CD14-positive monocyte (primary cell): ENCODE measurements at places on chromosomes 4 and X.
A peak's percentile ranks its signal among the peaks of the same experiment; 100 is the strongest.

DNA sequence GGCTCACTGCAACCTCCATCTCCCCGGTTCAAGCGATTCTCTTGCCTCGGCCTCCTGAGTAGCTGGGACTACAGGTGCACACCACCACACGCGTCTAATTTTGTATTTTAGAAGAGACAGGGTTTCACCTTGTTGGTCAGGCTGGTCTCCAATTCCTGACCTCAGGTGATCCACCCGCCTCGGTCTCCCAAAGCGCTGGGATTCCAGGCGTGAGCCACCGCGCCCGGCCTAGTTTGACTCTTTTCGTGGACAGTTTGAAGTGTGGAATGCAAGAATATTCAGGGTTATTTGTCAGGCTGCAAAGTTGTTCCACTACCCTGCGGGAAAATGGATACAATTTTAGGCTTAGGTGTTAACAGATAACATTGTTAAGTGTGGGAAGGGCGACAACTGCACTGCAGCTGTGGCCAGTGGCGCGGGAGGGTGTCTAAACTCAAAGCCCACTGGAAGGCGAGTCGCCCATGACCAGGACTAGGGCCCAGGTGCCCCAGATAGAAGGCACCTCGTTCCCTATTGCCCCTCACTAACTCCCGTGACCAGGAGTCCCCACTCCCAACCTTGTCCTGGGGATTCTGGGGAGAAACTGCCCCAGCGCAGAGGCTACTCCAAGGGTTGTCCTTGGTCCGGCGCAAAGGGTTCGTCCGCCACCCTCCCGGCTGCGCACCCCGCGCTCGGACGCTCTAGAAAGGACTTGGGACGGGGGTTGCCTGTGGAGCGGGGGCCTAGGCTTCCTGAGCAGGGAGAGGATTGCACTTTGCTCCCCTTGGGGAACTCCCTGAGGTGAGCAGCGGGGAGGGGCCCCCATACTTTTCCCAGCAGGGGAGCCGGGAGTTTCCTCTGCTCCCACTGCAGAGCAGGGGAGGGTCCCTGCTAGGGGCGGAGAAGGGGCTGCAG, 1.1 kb upstream of the CD99 start:
- DNase-seq, result no peak

GRCh38 chr4:57095956-57096355, 14.2 kb downstream of the IGFBP7 start:
- no peak for DNase-seq

- DNase-seq, result no peak
These were observed 169.9 kb upstream of the LDB2 start for GRCh38 chr4:17068392-17068791.

DNA sequence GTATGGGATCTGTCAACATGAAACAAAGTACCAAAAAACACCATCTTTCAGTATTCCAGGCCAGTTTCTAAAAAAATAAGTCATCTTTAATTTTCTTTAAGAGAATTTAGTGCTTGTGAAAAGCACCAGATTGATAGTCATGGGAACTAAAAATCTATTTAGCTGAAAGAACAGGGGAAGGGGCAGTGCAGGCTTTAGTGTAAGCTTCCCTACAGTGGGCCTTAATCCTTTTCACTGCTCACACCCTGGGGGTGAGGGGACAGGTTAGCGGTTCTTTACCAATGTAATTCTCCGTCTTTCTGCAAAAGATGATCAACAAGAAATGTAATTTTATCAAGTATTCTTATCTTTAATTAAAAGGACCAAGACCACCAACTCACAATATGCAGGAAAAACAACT, 47.1 kb downstream of the CHIC2 start:
- DNase-seq, result no peak

- DNase-seq, result peak; percentile 6
These were observed 74.9 kb downstream of the MTMR1 start for GRCh38 chrX:150768132-150768485.

DNA sequence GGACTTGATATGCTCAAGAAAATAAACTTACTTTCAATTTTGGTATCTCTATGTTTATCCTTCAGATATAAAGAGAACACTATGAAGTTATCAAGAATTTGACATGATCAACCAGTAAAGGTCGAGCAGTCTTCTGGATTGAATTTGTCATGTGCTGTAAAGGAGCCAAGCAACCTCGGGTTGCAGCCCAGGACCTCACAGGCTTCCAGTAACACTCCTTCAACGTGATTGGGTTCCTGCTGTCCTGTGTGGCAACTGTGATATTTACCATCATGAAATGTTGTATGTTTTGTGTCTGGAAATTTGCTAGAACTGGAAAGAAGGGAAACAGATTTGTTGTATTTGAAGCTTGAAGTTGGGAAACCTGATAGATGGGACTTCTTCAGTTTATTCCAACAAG, 52.0 kb upstream of the UGT2B7 start:
- DNase-seq, result no peak

- no peak for DNase-seq
These were observed 26.0 kb downstream of the FHDC1 start for GRCh38 chr4:152962150-152962549.

DNA sequence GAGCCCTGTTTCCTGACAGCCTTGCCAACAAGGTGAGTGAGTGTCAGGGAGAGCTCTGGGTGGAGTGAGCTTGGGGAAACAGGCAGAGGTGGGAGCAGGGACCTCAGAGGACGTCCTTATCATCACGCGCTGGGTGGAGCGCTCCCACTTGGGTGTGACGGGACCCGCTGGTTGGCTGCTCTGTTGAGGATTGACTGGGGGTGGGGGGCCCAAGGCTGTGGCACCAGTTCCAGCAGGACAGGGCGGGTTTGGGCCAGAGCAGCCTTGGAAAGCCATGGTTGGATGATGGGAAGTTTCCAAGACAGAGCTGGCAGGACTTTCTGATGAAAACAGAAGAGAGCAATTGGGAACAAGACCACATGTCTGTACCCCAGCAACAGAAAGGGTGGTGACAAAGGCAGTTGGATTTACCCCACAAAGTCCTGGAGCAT, 3.0 kb upstream of the PCGF3 start:
- DNase-seq, result no peak

- DNase-seq, result no peak
These were observed 366.9 kb upstream of the RASGEF1B start for GRCh38 chr4:81838586-81838985.

DNA sequence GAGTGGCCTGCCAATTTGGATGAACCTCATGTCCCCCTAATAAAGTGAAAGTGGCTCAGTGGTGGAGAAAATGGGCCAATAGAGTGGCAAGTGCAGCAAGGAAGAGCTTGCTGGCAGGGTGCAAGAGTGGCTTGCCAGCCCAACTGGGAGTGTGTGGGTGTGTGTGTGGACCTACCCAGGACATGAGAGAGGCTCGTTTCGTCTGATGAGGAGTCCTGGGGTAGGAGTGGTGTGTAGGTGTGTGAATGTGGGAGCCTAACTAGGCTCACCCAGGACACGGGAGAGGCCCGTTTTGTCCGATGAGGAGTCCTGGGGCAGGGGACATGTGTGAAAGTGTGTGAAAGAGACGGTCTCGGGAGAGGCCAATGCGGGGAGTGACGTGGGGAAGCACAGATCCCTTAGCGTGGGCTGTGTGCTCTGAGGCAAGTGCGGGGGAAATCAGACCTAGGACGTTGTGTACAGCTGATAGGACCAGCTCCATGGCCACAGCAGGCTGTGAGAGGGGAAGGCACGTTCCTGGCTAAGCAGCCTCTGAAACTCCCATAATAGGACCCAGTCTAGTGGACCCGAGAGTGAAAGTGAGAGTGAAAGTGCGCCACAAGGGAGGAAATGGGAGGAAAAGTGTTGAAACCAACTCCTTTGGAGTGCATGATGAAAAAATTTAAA, 5.3 kb downstream of the GAGE10 start:
- peak; percentile 23 for DNase-seq

DNA sequence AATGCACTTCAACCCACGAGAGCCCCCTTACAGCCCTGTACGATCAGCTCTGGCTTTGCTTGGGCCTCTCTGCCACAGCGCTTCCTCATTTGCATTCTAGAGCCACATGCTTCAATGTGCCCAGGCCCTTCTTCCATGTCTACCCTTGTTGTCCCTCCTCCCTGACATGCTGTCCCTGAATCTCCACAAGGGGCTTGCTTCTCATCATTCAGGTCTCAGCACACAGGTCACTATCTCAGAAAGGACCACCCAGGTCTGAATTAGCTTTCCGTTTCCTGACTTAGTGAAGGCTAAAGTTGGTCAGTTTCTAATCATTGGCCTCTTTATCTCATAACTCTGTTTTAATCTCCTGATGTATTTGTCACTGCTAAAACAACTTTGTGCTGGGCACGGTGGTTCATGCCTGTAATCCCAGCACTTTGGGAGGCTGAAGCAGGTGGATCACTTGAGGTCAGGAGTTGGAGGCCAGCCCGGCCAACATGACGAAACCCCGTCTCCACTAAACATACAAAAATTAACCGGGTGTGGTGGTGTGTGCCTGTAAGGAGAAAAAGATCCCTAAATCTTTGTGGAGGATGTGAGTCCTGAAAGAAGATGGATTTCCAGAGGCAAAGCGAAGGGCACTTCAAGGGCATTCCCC, 17.9 kb upstream of the SLC34A2 start:
- DNase-seq, result no peak

- DNase-seq, result no peak
These were observed 236.9 kb upstream of the PRKX start for GRCh38 chrX:3950373-3950772.

- no peak for DNase-seq
These were observed 108.0 kb downstream of the TMEM131L start for GRCh38 chr4:153573881-153574802.

DNA sequence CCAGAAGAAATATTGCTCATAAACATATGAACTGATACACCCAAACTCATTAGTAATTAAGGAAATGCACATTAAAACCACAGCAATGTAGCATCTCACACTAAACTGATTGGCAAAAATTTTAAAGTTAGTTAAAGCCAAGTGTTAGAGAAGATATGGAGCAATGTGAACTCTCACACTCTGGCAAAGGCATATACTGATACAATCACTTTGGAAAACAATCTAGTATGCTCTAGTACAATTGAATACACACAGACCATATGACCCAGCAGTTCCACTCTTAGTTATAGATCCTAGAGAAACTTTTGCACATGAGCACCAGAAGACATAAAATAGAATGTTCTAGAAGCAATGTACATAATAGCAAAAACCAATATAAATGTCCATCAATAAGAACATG, 8.4 kb upstream of the AWAT1 start:
- DNase-seq, result no peak

- DNase-seq, result no peak
These were observed at the start of gene RAB33B for GRCh38 chr4:139454111-139455045. RAB33B (plus strand) TSS chr4:139454121; CDS start chr4:139454196, 75 bp downstream.

- no peak for DNase-seq
These were observed 31.9 kb downstream of the FAT4 start for GRCh38 chr4:125346616-125347015.

DNA sequence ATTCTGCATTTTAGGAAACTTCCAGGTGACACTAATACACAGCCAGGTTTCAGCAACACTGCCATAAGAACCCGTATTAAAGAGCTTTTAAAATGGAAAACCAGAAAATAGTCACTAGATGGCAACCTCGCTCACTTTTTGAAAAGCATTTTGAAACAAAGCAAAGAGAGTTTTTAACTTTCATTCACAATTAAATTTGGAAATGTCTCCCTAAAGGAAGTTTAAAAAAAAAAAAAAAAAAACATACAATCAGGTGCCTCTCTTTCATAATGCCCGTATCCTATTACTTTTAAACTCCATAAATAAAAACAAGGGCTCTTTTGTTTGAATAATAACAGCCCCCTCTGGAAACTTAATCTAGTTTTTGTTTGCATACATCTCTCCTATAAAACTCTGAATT, 20.3 kb downstream of the MEPE start:
- DNase-seq, result peak; percentile 31

- no peak for DNase-seq
These were observed 169.2 kb downstream of the GRIA2 start for GRCh38 chr4:157389741-157390140.

- no peak for DNase-seq
These were observed 59.7 kb upstream of the RASGEF1B start for GRCh38 chr4:81531410-81531809.

GRCh38 chrX:39766855-39767254, 330.9 kb downstream of the BCOR start:
- DNase-seq, result no peak

DNA sequence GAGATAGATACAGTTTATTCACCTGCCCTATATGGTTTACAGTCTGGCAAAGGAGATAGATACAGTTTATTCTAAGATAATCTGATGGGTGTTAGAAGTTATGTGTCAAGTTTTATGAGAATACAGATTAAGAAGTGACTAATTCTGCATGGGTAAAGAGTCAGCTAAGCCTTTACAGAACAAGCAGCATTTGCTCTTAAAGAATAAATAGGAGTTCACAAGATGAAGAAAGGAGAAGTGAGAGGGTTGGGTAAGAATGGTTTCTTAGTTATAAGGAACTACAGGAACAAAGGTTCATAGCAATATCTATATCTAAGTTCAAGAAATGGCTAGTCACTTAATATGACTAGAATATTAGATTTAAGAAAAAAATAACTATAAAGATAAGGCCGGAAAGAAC, 47.6 kb downstream of the THOC2 start:
- DNase-seq, result peak; percentile 42

- peak; percentile 51 for DNase-seq
These were observed 81.2 kb downstream of the SHROOM3 start for GRCh38 chr4:76515975-76516843.

- no peak for DNase-seq
These were observed 540.9 kb downstream of the TRIML1 start for GRCh38 chr4:188680004-188680666.

DNA sequence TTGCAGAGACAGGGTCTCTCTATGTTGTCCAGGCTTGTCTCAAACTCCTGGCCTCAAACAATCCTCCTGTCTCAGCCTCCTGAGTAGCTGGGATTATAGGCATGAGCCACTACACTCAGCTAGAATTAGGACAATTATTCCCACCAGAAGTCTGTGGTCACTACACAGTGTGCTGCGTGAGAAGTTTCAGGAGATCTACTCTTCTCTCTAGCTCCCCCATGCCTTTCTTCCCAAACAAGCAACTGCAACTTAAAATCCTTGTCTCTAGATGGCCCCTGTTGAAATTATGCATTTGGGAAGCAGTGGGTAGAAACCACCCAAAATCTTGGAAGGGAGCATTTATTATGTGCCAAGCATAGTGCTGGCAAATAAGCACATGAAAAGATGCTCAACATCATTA, 21.1 kb upstream of the MAP7D3 start:
- no peak for DNase-seq

- no peak for DNase-seq
These were observed 178.5 kb downstream of the NHS start for GRCh38 chrX:17553469-17553868.

GRCh38 chr4:8201321-8201781, 2.3 kb downstream of the SH3TC1 start:
- peak; percentile 58 for DNase-seq

GRCh38 chrX:154458116-154458953, at the start of gene PLXNA3:
PLXNA3 (plus strand) TSS chrX:154458281; CDS start chrX:154460184, 1,903 bp downstream.
- DNase-seq, result peak; percentile 21

DNA sequence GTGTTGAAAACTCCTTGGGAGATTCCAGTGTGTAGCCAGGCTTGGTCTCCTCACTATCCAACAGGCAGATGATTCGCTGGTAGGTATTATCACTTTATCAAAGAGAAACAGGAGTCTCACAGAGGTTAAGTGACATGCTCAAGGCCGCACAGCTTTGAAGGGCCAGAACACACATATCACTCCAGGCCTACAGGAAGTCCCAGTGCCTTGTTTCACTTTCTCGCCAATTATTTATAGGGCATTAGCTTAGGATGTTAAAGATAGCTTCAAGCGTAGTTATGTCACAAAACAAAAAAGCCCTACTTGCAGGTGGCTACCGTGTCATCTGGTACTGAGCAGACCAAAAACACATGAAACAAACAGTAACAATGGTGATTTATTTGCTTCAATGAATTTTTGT, 13.2 kb downstream of the ATP8A1 start:
- DNase-seq, result no peak

- no peak for DNase-seq
These were observed 1034.5 kb upstream of the IGFBP7 start for GRCh38 chr4:58144721-58145120.

- DNase-seq, result no peak
These were observed 233.9 kb downstream of the ARAP2 start for GRCh38 chr4:36010397-36010929.
